AG20443 (cell line): ENCODE measurements at places on chromosomes 4 and X.

DNA sequence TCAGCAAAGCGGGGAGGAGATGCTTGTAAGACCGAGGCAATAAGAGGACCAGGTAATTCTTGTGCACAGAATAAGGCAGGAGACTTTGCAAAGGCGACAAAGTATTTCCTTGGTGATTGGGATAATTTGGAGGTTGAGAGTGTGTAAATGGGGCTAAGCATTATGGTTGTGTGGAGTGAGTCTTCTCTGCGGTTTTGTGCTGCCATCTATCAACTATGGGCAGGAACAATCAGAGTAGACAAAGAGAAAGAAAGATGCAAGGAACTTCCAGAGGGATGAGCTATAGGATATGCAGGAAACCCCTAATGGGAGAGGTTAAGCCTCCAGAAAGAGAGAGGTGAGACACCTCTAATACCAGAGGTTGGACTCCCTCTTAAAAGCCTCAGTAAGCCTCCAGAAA is 339.8 kb downstream of the PAPSS1 start:
- DNase-seq, result no peak

- DNase-seq, result peak; percentile 66
These were observed 70.8 kb downstream of the PTPN13 start for GRCh38 chr4:86664959-86665358.

DNA sequence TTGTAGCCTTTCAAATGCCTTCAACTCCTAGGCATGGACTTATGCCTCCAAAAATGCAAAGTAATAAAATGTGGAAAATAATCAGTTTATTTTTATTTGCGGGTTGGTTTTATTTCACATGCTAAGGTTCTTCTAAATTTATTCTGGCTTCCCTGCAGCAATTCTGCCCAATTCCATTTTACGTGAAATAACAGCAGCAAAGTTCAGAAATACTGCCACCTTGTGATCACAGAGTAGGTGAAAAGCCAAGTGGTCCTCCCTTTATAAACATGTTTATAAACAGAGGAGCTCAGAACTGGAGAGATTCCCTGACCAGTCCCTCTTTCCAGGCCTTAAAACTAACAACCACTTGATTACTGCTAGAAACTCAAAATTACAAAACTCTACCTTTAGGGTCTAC is 14.7 kb upstream of the DCHS2 start:
- peak; percentile 41 for DNase-seq

GRCh38 chr4:8587469-8588195 is 4.9 kb upstream of the CPZ start:
- DNase-seq, result no peak

DNA sequence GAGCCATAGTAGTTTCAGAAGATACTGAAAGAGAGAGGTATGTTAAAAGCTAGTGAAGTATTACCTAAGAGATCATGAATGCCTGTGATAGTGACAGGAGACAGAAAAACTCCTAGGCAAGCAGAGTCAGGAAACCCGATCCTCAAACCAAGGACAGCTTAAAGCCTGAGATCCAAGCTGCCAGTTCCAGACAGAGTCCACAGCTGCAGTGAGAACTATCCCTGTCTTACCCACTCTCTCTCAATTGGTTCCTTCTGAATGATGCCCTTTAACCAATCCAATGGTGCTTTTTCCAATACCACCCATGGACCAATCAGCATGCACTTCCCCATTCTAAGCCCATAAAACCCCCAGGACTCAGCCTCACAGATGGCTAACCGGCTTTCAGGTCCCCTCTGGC is 90.4 kb upstream of the PCDH10 start:
- DNase-seq, result no peak

DNA sequence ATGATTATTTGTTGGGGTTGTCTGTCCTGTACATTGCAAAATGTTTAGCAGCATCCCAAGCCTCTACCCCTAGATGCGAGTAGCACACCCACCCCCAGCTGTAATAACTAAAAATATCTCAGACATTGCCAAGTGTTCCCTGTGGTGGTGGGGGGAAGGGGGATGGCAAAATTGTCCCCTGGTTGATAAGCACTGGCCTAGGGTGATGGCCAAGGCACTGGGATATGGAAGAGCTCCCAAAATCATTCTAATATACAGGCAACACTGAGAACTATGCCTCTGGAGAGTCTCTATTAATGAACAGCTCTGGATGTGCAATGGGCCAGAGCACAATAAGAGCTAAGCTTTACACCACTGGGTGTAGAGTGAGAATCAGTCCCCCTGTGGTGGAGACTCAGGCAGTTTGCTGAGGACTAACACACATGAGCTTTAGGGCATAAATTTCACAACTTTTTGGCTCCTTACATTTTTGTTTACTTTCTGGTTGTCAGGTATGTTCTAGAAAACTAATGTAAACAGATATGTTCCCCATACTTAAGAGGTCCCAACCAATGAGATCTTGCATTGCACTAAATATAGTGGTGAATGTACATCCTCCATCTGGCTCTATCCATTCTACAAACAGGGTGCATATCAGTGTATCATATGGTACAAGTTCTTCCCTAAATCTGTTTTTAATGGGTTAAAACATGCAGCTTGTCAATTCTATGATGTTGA is 34.5 kb downstream of the EDNRA start:
- DNase-seq, result no peak
